ENCODE measurements at places on chromosomes 2 and 18.

DNA sequence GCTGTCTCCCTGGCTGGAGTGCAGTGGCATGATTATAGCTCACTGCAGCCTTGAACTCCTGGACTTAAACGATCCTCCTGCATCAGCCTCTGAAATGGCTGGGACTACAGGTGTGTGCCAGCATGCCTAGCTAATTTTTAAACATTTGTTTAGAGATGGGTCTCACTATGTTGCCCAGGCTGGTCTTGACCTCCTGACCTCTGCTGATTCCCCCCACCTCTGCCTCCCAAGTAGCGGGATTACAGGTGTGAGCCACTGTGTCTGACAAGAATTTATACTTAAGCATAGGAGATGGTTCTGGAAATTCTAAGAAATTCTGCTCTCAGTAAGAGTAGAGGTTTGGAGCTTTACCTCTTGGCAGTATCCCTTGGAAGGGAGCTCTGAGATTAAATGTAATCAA is 18.2 kb downstream of the MTHFD2 start:
- DNase-seq = no peak

GRCh38 chr2:239303711-239304532 is 96.9 kb downstream of the HDAC4 start:
- DNase-seq = no peak

- no peak for DNase-seq
Measured at GRCh38 chr2:673615-674320, 3.4 kb downstream of the TMEM18 start.

GRCh38 chr18:64294967-64295366 is 146.1 kb upstream of the LINC00305 start:
- DNase-seq = no peak

- no peak for DNase-seq
Measured at GRCh38 chr18:12393510-12393909, 14.2 kb upstream of the PRELID3A start.
